ENCODE measurements at places on chromosomes 1 and 21. TPM values are rescaled to one million over a fixed set of nuclear protein-coding genes. Genes with fewer than 3 reads are reported as not detected.

DNA sequence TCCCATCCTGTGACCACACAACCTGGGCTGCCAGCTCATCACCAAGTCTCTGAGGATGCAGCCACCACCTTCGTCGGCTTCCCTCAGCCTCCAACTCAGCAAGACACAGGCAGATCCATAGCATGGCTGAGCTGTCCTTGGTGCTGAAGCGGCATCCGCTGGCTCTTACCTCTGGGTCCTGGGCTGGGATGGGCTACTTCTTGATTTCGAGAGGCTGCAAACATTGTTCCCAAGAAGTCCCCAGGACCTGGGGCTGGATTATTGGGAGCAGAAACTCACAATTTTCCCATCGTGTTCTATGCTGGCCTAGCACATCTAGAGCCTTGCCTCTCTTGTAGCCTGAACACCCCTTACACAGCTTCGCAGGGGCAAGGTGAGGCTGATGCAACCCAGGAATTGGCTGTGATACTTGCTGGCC is 24.9 kb upstream of the C1QA start:
- peak; percentile 74 for DNase-seq

GRCh38 chr1:44036409-44037139 is 5.3 kb upstream of the SLC6A9 start:
- peak; percentile 81 for DNase-seq

- DNase-seq = peak; percentile 96
Measured at GRCh38 chr1:32221980-32222755, at the start of the genes EIF3I and TMEM234. Gene EIF3I (plus strand): TSS chr1:32222407. CDS start chr1:32222442, 35 bp downstream. Gene TMEM234 (minus strand): TSS chr1:32222353. CDS start chr1:32222322, 31 bp downstream.

DNA sequence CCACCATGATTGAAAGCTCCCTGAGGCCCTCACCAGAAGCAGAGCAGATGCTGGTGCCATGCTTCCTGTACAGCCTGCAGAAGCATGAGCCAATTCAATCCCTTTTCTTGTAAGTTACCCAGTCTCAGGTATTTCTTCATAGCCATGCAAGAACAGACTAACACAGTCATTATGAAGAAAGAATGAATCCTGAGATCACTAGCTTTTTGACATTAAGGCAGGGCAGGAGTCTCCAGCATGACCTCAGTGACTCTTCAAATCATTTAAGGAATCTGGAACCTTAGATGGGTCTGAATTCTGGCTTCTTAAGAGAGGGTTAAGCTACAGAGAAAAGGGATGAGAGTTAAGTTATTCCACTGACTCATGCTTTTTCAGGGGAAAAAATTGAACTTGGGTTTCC is 79.0 kb downstream of the PTPN14 start:
- no peak for DNase-seq

The AGL gene
- total RNA-seq = 18.9 TPM

The SFPQ gene
- total RNA-seq = 341 TPM

The HMCN1 gene
- 0.13 TPM for total RNA-seq
